ENCODE measurements at places on chromosomes 11 and 22. TPM values are rescaled to one million over a fixed set of nuclear protein-coding genes. Genes with fewer than 3 reads are reported as not detected.

The MAJIN gene
- total RNA-seq = not detected

The VSIG10L2 gene
- total RNA-seq = not detected

The OSBP2 gene
- total RNA-seq = 0.66 TPM

The LRP4 gene
- 50.7 TPM for total RNA-seq

The ASRGL1 gene
- 16.7 TPM for total RNA-seq

The APOA4 gene
- total RNA-seq = not detected

The MISFA gene
- not detected for total RNA-seq

The CADM1 gene
- 26.0 TPM for total RNA-seq

The FXYD6 gene
- total RNA-seq = 71.8 TPM

The TSSK2 gene
- total RNA-seq = not detected

The APOBEC3B gene
- 0.60 TPM for total RNA-seq

The TTC28 gene
- 137 TPM for total RNA-seq

The KIF18A gene
- not detected for total RNA-seq

The LMO1 gene
- total RNA-seq = not detected

The LINC01488 gene
- not detected for total RNA-seq

The C22orf31 gene
- not detected for total RNA-seq

The SLC17A6 gene
- total RNA-seq = not detected

The IFITM1 gene
- 431 TPM for total RNA-seq

The LRRC32 gene
- 63.4 TPM for total RNA-seq

The CYP2D6 gene
- 0.84 TPM for total RNA-seq

The POU2F3 gene
- total RNA-seq = not detected

The MYO7A gene
- 26.9 TPM for total RNA-seq

The POGLUT3 gene
- total RNA-seq = 19.8 TPM

The SLC35F2 gene
- 15.5 TPM for total RNA-seq

The OR6T1 gene
- total RNA-seq = not detected

The PCNX3 gene
- 22.0 TPM for total RNA-seq

The NPTXR gene
- total RNA-seq = 12.3 TPM

The MOV10L1 gene
- total RNA-seq = 3.7 TPM

The SMIM35 gene
- not detected for total RNA-seq

The FADS1 gene
- total RNA-seq = 42.4 TPM

The SLC22A8 gene
- total RNA-seq = not detected

The MS4A12 gene
- total RNA-seq = not detected

The OR8D4 gene
- not detected for total RNA-seq

The PMM1 gene
- 88.1 TPM for total RNA-seq

The RFPL3 gene
- not detected for total RNA-seq

The OSM gene
- total RNA-seq = 19.7 TPM

The HTR3A gene
- not detected for total RNA-seq

The GDPD4 gene
- not detected for total RNA-seq

The DEUP1 gene
- total RNA-seq = 0.84 TPM

The SEPTIN5 gene
- 29.1 TPM for total RNA-seq

The SAA4 gene
- not detected for total RNA-seq

The KRTAP5-11 gene
- not detected for total RNA-seq

The PDE2A gene
- 40.9 TPM for total RNA-seq

The HTR3B gene
- total RNA-seq = not detected

The GRAMD4 gene
- 80.1 TPM for total RNA-seq

The PHETA2 gene
- total RNA-seq = 16.4 TPM

The TIRAP gene
- 14.9 TPM for total RNA-seq

The OR56A1 gene
- total RNA-seq = not detected

The MTFP1 gene
- 12.0 TPM for total RNA-seq

The C22orf15 gene
- not detected for total RNA-seq

The HEPN1 gene
- not detected for total RNA-seq

The OR51B4 gene
- total RNA-seq = 1.5 TPM

The SAA1 gene
- 18.4 TPM for total RNA-seq

Data from tibial nerve (tissue), 4 donors.